ENCODE measurements at places on chromosomes 4 and X.
A peak's percentile ranks its signal among the peaks of the same experiment; 100 is the strongest.

DNA sequence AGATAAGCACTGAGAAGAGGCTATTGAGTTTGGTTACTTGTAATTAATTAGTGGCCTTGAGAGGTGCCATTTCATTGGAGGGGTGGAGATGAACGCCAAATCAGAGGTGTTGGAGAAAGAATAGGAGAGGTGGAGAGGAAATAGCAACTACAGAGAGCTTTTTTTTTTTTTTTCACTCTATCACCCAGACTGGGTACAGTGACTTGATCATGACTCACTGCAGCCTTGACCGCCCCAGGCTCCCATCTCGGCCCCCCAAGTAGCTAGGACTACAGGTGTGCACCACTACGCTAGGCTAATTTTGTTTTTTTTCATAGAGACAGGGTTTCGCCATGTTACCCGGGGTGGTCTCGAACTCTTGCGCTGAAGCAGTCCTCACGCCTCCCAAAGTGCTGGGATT lies 5.2 kb downstream of the NHS start:
- peak; percentile 35 for DNase-seq

GRCh38 chr4:143036443-143036842 lies 148.3 kb upstream of the USP38 start:
- DNase-seq = no peak

DNA sequence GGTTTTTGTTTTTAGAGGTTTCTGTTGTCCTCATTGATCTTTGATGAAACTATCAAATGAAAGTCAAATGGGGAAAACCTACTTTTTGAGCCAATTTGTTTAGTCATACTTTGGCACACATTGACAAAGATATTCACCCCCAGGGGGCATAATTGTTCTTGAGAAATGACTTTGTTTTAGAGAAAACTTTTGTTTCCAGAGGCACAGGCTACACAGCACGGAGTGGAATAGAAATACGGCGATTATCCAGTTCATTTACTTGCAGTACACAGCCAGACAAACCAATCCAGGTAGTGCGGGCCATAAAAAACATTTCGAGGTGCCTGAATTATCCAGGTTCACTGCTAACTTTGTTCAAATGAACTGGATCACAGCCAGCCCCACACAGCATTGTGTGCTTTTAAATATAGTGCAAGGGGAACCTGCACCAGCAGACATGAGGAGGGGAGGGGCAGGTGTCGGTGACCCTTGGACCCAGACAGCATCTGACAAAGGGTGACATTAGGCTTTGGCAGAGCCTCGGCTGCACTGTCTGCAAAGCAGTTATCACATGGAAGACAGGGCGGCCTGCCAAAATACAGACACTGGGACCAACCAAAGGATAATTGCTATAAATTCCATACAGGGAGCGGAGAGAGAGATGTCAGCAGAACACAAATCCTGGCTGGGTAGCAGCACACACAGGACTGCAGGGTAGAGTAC lies 179.6 kb upstream of the NOCT start:
- DNase-seq = peak; percentile 62

GRCh38 chr4:7778510-7779431 lies 160.9 kb downstream of the AFAP1 start:
- DNase-seq = no peak

Data from epithelial cell of esophagus (primary cell).